ENCODE measurements at places on chromosomes 11 and 22. TPM values are rescaled to one million over a fixed set of nuclear protein-coding genes. Genes with fewer than 3 reads are reported as not detected.

GRCh38 chr11:76493626-76494539 is 49.1 kb downstream of the EMSY start:
- H3K4me3 ChIP-seq, result no peak overlapping the region
- H3K27ac ChIP-seq, result no peak overlapping the region
- no peaks in the 10 kb centered on the region for H3K4me1 ChIP-seq

GRCh38 chr22:33337524-33337923 is 279.3 kb upstream of the SYN3 start:
- no peak overlapping the region for H3K4me3 ChIP-seq
- no peak for DNase-seq
- H3K27ac ChIP-seq, result no peak overlapping the region
- H3K36me3 ChIP-seq, result no peaks in the 10 kb centered on the region

CEP57 gene
- 117 TPM for total RNA-seq

ARHGAP20 gene
- not detected for total RNA-seq

FOLR1 gene
- total RNA-seq, result 65.9 TPM

DDI1 gene
- total RNA-seq, result not detected

Data from Caco-2 (cell line).